ENCODE measurements at places on chromosomes 2 and 18. TPM values are rescaled to one million over a fixed set of nuclear protein-coding genes. Genes with fewer than 3 reads are reported as not detected.

- H3K4me1 ChIP-seq: peaks cover 7% of the 10 kb centered on the region
- no peak overlapping the region for H3K27ac ChIP-seq
- H3K36me3 ChIP-seq: no peaks in the 10 kb centered on the region
- no peak overlapping the region for H3K4me3 ChIP-seq
Measured at GRCh38 chr2:229718057-229718456, 3.7 kb upstream of the DNER start.

GRCh38 chr2:134284119-134284670, 30.3 kb downstream of the MGAT5 start:
- H3K4me3 ChIP-seq: no peak overlapping the region
- H3K27ac ChIP-seq: peak overlapping the region; percentile 88
- no peak for DNase-seq
- peaks cover 16% of the 10 kb centered on the region for H3K36me3 ChIP-seq
- peaks cover 44% of the 10 kb centered on the region for H3K4me1 ChIP-seq

GRCh38 chr18:69097349-69097748, 299.5 kb downstream of the CCDC102B start:
- no peak overlapping the region for H3K4me3 ChIP-seq
- H3K27me3 ChIP-seq: no peaks in the 10 kb centered on the region
- H3K36me3 ChIP-seq: no peaks in the 10 kb centered on the region
- no peak for DNase-seq
- no peak overlapping the region for H3K27ac ChIP-seq

GRCh38 chr18:76564117-76564516, 69.1 kb upstream of the ZNF516 start:
- H3K4me3 ChIP-seq: no peak overlapping the region
- no peaks in the 10 kb centered on the region for H3K4me1 ChIP-seq
- DNase-seq: no peak
- H3K27ac ChIP-seq: no peak overlapping the region

DNA sequence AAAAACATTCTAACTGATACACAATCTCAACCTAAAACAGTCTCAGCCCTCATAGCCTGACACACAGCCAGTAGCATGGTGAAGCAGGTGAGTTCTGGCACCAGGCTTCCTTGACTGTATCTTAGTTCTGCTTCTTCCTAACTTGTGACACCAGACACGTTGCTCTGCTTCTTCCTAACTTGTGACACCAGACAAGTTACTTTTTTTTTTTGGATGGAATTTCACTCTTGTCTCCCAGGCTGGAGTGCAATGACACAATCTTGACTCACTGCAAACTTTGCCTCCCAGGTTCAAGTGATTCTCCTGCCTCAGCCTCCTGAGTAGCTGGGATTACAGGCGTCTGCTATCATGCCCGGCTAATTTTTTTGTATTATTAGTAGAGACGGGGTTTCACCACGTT, 6.7 kb upstream of the ATG16L1 start:
- DNase-seq: no peak
- H3K27ac ChIP-seq: no peak overlapping the region
- H3K27me3 ChIP-seq: no peaks in the 10 kb centered on the region
- H3K4me3 ChIP-seq: no peak overlapping the region
- H3K4me1 ChIP-seq: peaks cover 67% of the 10 kb centered on the region

DNA sequence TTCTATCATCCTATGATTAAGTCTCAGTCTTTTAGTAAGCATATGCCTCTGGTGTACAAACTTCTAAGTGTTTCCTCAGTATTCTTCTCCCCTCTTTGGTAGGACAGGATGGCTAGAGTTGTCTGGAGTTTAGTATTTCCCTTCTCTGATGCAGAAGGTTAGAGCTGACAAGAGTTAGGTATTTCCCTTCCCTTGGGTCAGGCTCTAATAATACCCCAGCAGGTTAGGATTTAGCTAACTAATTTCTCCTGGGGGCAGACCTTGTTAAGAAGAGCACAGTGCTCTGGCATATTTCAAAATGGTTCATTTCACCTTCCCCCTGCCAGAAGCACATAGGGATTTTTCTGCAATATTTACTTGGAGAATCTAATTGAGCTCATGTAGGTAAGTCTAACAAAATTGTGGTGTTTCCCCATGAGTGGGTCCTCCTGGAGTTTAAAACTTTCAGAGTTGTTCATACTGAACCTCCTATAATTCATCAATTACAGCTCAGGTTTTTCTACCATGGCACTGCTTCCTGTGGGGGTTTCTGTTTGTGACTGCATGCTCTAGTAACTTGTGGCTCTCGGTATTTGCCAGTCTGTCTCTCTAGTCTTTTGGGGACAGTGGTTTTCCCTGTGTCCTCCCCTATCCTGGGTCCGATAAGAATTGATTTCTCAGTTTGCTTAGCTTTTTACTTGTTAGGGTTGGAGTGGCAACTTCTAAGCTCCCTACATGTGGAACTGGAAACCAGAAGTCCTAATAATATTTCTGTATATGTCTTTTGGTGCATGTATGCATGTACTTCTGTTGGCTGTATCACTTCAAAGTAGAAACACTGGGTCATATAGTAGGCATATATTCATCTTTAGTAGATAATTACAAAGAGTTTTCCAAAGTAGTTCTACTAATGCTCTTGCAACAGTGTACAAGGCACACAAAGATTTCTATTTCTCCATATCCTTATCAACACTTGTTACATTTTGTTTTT, 77.7 kb downstream of the GDF7 start:
- H3K4me1 ChIP-seq: peaks cover 2% of the 10 kb centered on the region
- no peak overlapping the region for H3K27ac ChIP-seq
- DNase-seq: no peak
- no peak overlapping the region for H3K4me3 ChIP-seq
- no peaks in the 10 kb centered on the region for H3K27me3 ChIP-seq

- no peak overlapping the region for H3K4me3 ChIP-seq
- no peaks in the 10 kb centered on the region for H3K27me3 ChIP-seq
- no peak overlapping the region for H3K27ac ChIP-seq
- DNase-seq: no peak
- peaks cover 4% of the 10 kb centered on the region for H3K4me1 ChIP-seq
Measured at GRCh38 chr2:157938556-157938955, 62.4 kb upstream of the ACVR1 start.

- no peak overlapping the region for H3K27ac ChIP-seq
- no peaks in the 10 kb centered on the region for H3K27me3 ChIP-seq
- no peaks in the 10 kb centered on the region for H3K4me1 ChIP-seq
- no peak for DNase-seq
Measured at GRCh38 chr18:44473394-44474066, 207.2 kb upstream of the SETBP1 start.

The RIOK3 gene
- total RNA-seq: 53.6 TPM

The QPCT gene
- not detected for total RNA-seq

The MIB1 gene
- total RNA-seq: 32.6 TPM

The CAPG gene
- total RNA-seq: 288 TPM

The CHST10 gene
- total RNA-seq: 6.2 TPM

The KIAA2012 gene
- not detected for total RNA-seq

The DNAJC5G gene
- total RNA-seq: not detected
